ENCODE measurements at places on chromosomes 4 and X.
A peak's percentile ranks its signal among the peaks of the same experiment; 100 is the strongest.

GRCh38 chr4:152087335-152087734 is 326.5 kb upstream of the GATB start:
- no peak for DNase-seq

GRCh38 chr4:120703908-120704307 is 218.6 kb downstream of the PRDM5 start:
- no peak for DNase-seq

- DNase-seq = no peak
These were observed 18.3 kb downstream of the SPON2 start for GRCh38 chr4:1154126-1154522.

DNA sequence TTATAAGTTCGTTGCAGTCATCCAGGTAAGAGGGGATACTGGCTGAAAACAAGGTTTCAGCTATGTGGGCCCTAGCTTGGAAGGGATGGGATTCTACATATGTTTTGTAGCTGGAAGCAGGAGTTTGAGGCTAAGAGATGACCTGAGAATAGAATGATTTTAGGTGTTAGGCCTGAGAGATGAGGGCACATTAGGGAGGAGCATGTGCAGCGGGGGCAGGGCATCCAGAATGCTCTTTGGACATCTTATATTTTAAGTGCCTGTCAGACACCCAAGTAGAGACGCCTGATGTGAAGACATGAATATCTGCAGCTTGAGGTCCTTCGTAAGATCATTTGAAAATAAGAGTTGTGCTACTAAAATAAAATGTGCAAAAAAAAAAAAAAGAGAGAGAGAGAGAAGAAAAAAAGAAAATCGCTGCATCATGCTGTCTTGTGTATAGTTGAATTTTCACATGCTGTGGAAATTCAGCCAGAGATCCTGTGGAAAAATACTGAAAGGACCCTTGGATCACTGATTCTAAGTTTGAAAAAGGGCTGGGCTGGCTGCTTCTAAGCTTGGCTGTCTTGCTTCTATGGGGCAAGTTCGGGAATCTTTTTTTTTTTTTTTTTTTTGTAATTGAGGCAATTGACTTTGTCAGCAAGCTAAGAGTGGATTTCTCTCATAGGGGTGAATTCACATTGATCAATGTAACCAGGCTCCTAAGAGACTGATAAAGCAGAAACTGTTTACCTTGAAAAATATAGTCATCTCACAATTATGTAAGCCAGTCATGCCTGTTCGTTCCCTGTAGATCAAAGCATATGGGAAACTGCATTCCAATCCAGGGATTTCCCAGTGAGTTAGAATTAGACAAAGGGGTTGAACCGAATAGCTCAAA is 341.0 kb upstream of the GATB start:
- DNase-seq = no peak

DNA sequence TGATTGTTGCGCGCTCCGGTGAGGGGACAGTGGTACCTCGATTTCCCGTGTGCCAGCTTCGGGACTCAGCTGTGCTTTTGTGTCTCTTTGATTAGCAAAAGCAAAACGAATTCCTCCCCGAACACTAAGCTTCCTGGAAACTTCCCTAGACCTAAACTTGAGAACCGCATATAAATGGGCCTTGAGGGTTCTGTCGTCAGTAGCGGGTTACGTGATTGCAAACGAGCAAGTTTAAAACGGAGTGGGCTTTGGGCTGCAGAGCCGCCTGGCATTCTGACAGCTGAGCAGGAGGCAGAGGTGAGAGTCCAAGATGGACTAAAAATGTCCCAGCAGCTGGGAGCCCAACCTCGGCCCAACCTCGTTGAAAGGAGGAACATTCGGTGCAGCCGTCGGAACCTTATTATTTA is 1.2 kb upstream of the TAPT1 start:
- no peak for DNase-seq

DNA sequence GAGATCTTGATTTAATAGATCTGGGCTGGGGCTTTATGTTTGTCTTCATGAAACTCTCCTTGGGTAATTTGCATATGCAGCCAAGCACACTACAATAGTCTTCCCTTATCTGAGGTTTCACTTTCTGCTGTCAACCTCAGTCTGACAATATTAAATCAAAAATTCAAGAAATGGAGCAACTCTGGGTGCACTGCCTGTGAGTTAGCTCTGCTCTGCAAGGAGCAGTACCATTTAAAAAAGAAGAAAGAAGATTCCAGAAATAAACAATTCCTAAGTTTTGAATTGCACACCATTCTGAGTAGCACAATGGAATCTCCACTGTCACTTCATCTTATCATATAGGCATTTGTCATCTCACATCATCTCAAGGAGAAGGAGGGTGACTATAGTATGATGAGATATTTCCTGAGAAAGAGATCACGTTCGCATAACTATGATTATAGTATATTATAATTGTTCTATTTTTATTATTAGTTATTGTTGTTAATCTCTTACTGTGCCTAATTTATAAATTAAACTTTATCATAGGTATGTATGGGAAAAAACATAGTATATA is 9.4 kb downstream of the FNIP2 start:
- DNase-seq = no peak

DNA sequence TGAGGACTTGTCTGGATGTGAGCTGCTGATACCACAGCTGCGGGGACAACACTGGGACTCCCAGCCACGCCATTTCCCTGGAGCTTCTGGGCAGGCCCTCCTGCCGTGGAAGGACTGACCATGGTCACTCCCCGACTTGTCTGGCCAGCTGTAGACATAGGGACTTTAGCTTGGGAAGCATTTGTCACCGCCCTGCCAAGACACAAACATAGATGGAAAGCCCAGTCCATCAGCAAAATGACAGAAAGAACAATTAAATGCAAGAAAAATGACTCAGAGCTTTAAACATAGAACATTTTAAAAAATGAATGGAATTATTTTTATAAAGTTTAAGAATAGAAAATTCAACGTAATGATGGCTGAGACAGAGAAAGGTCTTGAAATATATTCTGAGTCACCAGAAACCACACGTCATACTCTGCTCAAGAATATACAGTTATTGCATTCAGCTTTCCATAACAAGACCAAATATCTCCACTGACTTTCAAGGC is 107.6 kb upstream of the CBR4 start:
- no peak for DNase-seq

- no peak for DNase-seq
These were observed 12.4 kb upstream of the ZCCHC13 start for GRCh38 chrX:74291577-74291963.

GRCh38 chrX:100819534-100819836 is 706 bp upstream of the CSTF2 start:
- DNase-seq = no peak

DNA sequence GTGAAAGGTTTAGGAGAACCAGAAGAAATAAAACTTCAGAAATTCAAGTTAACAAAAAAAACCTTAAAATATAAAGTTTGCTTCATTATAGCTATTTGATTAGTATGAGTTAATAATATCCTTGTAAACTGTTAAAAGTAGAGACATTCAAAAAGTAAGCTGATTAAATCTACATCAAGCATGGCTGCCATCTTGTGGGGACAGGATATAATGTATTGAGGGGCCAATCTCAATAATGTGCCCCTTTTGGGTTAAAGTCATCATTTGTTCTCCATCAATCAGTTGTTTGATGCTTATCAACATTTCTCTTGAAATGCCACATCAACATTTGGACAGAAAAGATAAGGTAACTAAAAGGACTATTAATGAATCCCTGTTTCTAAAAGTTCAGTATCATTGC is 4.6 kb upstream of the GRID2 start:
- DNase-seq = no peak

DNA sequence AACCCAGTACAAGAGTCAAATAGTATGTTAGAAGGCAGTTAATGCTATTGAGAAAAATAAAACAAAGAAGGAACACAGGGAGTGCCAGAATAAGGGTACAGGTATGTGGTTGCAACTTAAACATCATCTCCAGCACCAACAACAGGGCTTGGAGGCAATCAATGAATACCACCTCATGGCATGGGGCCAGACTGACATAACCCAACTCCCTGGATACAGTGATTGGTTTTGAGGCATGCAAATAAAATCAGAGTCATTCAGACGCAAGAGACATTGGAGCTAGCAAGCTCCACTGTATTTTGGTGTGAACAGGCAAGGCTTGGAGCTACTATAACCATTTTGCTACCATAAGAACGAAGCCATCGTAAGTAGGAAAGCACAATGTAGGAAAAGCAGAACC is 56.7 kb downstream of the PPP3CA start:
- DNase-seq = no peak

DNA sequence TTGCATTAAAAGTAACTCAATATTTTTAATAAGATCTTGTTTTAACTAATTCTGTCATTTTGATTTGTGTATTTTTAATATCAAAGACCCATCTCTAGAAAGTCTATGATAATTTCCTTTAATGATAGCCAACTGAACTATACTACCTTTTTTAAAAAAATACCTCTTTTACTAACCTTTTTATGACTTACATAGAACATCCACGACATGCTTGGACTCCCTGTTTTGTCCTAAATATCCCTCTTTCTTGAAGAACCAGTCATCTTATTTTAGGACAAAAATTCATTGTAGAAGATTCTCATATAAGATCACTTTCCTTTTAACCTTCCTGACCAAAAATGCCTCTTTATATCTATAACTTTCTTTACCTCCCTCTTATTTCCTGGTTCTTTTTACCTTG is 76.8 kb upstream of the GC start:
- no peak for DNase-seq

GRCh38 chr4:106996490-106996889 is 39.6 kb downstream of the DKK2 start:
- no peak for DNase-seq

GRCh38 chr4:84691170-84691691 is 108.3 kb downstream of the CDS1 start:
- peak; percentile 38 for DNase-seq

GRCh38 chr4:169351872-169352271 is 81.1 kb upstream of the SH3RF1 start:
- no peak for DNase-seq

DNA sequence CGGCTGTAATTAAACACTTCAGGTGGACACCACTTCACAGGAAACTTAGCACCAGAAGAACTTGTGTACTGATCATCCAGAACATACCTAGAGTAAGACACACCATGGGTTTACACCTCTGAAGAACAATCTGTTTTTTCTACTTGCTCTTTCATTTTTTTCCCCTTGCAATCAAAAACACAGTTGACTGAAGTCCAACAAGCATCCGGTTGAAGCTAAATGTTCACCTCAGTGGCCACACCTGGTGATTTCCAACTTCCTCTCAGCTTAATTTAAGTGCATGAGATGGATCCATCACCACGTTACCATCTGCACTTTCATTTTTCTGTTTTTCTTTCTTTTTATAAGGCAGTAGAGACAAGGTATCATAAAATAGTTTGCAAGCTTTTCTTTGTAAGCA is 4.9 kb upstream of the TXK start:
- DNase-seq = no peak

DNA sequence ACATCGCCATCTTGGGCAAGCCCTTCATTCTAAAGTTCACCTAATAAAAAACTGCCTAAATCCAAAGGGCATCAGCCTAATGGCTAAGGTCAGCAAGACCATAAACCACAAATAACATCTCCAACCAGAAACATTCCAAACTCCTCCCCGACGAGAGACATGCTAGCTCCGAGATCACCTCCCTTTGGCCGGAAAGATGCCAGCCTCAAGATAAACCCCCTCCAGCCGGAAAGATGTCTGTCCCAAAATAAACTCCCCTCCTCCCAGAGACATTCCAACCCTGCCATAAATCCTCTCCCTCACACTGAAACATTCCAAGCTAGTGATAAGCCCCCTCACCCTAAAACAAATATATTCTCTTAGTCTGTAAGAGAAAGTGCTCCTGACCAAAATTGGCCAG is 13.3 kb upstream of the DYNLT3 start:
- DNase-seq = no peak

DNA sequence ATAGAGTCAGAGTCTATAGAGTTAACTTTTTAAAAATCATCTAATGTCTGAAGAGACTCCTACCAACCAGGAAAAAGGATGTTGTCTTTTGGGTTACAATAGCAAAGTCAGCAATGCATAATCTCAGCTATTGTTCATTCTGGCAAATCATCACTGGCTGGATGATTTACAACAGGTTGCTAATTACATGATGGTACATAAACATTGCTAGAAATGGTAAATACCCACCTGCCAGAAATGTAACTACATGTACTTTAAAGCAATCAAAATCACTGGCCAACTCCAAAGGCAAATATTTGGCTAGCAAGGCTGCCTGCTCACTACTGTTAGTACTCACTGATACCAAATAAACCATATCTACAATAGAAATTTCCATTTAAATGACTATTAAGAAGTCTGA is 91.1 kb downstream of the PPP3CA start:
- no peak for DNase-seq

GRCh38 chrX:12702509-12703091 is 88.6 kb upstream of the PRPS2 start:
- DNase-seq = no peak

- DNase-seq = no peak
These were observed 9.9 kb downstream of the MTMR1 start for GRCh38 chrX:150702966-150703694.

- DNase-seq = no peak
These were observed 41.5 kb upstream of the XPNPEP2 start for GRCh38 chrX:129697204-129697829.

- no peak for DNase-seq
These were observed 749.6 kb downstream of the RAB28 start for GRCh38 chr4:12734586-12734985.

DNA sequence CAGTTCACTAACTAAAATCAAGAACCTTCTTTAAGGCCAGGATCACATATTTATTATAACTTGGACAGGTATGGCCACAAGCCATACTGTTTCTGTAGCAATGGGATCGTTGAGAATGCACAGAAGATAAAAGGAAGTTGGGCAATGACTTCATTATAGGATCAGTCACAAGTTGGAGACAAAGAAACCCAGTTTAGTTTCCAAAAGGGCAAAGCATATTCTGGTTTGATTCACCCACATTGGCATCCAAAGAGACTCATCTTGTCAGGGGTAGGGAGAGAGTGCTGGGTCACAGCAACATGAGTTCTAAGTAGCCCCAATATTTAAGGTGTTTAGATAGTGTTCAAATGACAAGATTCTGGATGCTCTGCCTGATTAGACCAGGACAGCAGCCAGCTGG is 317.1 kb upstream of the GALNT7 start:
- no peak for DNase-seq

GRCh38 chrX:9378980-9379696 is 85.7 kb upstream of the TBL1X start:
- DNase-seq = no peak

- no peak for DNase-seq
These were observed 774 bp downstream of the ZCCHC4 start for GRCh38 chr4:25313201-25313895.

DNA sequence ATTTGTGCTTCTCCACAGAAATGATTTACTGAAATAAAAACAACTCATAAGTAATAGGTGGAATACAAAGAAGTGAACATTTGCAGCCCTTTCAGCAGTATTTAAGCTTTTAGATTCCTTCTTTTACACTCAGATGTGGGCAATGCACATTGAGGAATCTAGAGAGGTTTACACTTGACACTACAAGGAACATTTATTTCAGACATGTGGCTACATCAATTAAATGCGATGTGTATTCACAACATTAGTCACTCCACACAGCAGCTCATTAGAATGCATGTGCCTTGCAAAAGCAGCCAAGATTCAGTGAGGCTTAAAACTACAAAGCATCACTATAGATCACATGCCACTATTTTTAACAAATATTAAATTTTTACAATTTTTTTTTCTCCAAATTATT is 480.7 kb downstream of the INPP4B start:
- DNase-seq = no peak
